Mononuclear cell (primary cell): ENCODE measurements at places on chromosomes 5 and 9. TPM values are rescaled to one million over a fixed set of nuclear protein-coding genes. Genes with fewer than 3 reads are reported as not detected.

The ANKRD18B gene
- total RNA-seq = 1.2 TPM

The PPP3R2 gene
- not detected for total RNA-seq

The ADAMTS12 gene
- under 0.01 TPM for total RNA-seq

The TPM2 gene
- total RNA-seq = 7.3 TPM

The NAIF1 gene
- total RNA-seq = 14.0 TPM

The TMC1 gene
- 0.52 TPM for total RNA-seq
